ENCODE measurements at places on chromosomes 12 and 14.

DNA sequence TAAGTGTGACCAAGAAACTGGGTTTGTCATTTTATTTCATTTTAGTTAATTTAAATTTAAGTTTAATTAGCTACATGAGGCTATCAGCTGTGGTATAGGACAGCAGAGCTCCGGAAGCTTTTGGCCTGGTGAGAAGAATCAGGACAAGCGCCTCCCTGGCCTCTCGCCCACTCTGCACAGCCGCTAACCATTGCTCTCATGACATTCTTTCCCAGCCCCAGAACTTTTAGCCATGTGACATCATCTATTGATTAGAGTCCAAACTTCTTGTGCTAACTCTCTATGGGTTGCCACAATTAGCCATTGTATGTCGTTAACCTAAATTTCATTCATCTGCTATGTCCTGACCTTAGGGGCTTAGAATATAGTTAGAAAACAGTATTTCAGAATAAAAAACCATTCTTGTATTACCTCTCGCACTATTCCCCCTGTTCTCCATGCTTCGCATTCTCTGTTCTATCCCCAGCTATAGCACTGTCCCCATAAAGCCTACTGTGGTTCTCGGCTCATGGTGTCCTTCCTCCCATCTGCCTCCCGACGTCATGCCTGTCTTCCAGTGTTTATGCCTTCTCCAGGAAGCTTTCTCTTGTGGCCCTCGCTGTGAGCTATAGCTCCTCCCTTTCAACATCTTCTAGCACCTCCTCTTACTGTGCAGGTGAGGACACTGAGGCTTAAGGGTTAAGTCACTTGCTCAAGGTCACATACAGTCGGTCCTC lies 23.5 kb downstream of the SSH1 start:
- no peak for DNase-seq

- no peak for DNase-seq
Measured at GRCh38 chr14:104121142-104121541, 17.2 kb upstream of the KIF26A start.

- DNase-seq = no peak
Measured at GRCh38 chr12:42288544-42288943, 37.4 kb downstream of the ZCRB1 start.

DNA sequence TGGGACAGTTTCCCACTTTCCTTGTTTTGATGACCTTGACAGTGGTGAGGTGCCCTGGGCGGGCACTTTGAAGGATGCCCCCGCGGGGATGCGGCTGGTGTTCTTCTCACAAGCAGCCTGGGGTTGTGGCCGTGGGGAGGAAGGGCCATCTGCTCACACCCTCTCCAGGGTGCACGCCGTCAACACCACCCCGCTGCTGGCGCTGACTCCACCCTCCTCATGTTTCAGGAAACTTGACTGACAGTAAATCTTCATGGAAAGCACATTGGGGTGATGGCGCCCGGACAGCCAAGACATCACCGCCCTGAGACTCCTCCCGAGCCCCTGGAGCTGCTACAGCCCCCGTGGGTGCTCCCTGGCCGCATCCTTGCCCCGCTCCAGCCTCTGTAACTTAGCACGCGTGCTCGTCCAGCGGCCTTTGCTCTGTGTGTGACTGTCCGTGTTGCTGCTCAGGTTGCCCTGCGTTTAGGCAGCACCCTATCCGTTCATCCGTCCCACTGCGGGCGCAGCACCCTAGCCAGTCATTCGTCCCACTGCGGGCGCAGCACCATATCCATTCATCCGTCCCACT lies 150.2 kb upstream of the C14orf180 start:
- DNase-seq = no peak

- DNase-seq = no peak
Measured at GRCh38 chr12:92546635-92547348, 156.0 kb upstream of the PLEKHG7 start.

DNA sequence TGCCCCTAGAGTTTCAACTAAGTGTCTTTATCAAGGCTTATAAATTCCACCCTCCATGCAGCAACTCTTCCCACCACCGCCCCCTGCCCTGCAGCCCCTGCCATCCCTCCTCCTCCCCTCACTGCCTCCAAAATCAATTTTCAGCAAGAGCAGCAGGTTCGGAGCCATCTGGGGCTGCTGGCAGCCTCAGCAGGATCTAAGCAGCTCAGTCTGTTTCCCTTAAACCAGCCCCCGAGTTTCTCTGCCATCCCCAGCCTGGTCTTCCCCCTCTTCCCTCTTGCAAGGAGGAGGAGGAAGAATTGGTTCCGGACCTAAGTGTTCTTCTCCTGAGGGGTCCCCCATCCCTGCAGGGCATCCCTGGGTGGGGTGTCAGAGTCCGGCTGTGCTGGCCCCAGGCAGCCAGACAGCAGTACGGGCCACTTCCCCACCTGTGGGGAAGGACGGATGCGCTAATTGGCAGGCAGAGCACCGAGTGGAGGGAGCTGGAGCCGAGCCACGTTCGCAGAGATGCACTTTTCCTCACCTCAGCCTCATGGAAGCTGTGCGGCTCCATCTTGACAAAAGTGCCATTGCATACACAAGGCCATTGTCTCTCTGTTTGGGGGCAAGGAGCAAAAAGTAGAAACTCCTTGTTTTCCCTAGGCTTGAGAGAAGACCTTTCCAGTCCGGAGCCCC lies 189.3 kb downstream of the KCNA5 start:
- DNase-seq = no peak

DNA sequence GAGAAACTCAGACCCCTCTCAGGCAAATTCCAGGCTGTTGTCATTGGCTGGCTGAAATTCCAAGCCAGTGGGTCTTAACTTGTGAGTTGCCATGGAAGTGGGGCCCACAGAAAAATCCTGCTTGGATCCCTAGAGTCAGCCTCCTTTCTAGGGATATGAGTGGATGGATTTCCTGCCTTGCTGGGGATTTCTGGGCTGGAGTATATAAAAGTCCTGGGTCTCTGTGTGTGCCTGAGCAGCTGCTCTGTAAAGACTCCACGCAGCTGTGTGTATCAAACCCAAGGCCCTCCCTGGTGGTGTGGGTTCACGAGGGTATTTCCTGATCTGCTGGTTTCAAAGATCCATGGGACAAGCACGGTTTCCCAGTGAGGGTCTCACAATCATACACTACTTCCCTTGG lies 1077.1 kb downstream of the SLC16A7 start:
- DNase-seq = no peak

- no peak for DNase-seq
Measured at GRCh38 chr12:88870000-88870737, 289.9 kb upstream of the KITLG start.

GRCh38 chr12:45959728-45960127 lies 30.6 kb downstream of the SCAF11 start:
- no peak for DNase-seq

GRCh38 chr14:73489481-73490175 lies 1.1 kb upstream of the RIOX1 start:
- DNase-seq = no peak

DNA sequence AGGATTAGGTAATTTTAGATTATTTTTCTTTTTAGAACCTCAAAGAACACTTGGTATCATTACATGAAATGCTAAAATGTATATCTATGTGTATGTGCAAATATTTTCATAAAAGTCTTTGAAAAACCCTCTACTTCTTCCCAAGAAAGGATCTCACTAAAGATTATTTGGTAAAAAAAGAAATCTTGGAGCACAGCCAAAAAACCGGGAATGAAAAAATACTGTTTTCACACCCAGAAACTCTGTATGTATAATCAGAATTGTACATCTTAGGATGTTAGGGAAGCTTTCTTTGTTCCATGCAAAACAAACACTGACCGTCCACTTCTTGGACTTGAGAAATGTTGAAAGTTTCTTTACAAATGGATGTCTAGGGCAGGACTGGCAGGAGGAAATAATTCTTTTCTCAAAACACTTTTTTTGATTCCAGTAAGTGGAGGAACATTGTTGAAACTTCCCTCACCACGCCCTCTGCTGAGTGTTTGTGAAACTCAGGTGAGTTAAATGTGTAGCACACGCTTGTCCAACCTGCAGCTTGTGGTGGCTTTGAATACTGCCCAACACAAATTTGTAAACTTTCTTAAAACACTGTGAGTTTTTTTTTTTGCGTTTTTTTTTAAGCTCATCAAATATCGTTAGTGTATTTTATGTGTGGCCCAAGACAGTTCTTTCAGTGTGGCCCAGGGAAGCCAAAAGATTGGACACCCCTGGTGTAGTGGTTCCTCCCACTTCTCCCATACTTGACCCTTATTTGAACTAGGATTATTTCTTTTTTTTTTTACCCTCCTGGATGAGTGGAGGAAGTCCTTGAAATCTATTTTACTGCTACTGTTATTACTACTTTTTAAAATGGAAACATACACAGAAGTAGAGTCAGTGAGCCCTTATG lies 26.6 kb downstream of the FBXO34 start:
- DNase-seq = peak; percentile 45

DNA sequence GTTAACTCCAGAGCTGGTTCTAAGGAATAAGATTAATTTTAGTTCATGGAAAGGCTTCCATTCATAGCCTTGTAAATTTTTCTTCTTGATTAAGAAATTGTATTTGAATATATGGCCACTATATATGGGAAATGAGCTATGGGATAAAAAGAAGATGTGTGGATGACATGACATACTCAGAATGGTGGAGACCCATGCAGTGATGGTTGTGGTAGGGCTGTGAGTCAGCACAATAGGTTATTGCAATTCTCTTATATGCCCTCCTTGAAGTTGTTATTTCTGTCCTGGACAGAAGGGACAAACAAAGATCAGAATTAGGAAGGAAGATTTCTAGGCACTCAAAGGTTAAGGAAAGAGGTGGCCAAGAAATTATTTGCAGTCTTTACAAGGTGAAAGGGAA lies 21.5 kb downstream of the RASSF9 start:
- DNase-seq = no peak
